ENCODE measurements at places on chromosomes 12 and 14.

DNA sequence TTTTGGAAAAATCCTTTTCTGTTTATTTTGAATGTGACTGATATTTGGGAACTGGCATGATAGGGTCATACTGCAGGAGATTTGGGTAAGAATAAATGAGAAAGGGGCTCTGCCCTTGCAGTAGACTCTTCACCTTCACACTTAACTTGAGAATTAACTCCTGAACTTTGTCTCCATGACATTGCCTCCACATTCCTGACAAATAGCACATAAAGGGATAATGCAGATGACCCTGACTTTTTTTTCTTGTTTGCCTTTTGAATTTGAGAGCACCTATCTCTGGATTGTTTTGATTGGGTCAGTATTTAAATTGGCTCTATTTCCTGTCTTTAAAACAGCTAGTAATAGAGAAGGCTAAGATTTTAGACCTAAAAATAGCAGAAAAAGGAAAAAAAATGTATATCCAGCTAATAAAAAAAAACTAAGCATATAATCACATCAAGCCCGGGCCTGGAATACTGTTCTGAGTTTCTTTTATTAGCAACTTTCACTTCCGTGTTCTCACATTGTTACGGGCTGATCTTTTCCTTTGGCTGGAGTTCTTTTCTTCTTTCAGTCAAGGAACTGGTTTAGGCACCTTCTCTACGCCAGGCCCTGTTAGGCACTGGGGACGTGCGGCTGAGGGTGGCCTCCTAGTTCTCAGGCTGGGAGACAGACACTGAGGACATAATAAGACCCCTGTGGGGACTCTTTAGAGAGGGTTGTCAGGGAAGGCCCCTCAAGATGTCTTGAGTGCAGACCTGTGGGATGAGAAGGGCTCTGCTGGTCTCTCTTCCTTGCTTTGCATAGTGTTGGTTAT, 53.1 kb upstream of the GNPNAT1 start:
- no peak for DNase-seq

GRCh38 chr14:68247274-68247673, 427.7 kb downstream of the RAD51B start:
- DNase-seq = no peak

GRCh38 chr14:38290601-38291188, 34.8 kb upstream of the CLEC14A start:
- DNase-seq = no peak

DNA sequence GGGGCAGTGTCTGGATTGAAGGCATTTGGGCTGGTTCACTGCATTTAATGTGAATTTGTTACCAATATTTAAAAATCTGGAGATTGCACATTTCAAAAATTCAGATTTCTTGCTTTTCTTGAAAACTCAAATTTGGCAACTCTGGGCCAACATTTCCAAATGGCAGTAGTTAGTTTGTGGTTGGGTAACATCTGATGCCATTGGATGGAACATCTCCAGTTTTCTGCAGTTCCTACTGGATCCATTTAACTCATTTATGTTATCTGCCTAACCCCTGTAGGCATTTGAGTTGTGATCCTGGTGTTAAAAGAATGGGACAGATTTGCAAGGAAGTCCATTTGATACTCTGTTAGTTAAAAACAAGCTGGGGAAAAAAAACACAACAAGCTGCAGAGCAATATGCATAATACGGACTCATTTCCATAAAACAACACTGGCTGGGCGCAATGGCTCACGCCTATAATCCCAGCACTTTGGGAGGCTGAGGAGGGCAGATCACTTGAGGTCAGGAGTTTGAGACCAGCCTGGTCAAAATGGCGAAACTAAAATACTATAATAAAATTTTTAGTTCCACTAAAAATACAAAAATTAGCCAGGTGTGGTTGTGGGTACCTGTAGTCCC, 7.9 kb downstream of the EIF2B2 start:
- no peak for DNase-seq

DNA sequence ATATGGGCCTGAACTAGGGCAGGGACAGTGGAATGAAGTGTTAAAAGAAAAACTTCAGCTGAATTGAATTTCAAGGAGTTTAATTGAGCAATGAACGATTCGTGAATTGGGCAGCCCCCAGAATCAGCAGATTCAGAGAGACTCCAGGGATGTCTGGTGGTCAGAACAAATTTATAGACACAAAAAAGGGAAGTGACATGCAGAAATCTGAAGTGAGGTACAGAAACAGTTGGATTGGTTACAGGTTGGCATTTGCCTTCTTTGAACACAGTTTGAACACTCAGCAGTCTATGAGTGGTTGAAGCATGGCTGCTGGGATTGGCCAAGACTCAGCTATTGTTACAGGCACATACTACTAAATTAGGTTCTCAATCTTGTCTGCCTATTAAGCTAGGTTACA, 9.7 kb upstream of the TBPL2 start:
- DNase-seq = no peak

DNA sequence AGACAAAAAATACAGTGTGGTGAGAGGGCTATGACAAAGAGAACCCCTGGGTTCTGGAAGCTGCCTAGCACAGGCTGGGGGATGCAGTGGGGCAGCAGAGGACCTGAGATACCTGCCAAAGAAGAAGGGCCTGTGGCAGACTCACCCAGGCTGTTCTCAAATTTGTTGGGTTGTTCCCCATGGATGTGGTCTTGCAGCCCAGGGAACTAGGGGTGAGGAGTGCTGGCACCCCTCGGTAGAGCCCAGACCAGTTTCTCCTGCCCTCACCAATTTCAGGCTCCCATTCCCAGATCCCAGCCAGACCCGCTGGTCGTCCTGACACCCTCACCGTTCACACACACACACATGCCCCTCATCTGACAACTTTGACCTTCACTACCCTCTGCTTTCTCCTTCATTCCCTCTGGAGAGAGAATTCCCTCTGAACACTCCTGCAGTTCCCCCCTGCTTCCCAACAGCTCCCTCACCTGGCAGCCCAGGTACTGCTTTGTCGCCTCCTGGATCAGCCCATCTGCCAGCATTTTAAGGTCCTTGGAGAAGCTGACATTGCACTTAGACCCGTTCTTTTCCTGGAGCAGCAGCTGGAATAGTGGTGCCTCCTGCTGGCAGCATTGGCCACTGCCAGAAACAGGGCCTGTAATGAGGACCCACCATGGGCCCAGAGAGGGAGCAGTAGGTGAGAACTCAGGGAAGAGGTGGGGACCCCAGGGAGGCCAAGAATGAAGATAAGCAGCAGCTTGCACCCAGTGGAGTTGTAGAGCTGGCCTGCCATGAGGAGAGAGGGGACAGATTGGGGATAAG, 5.9 kb upstream of the GDF11 start:
- DNase-seq = peak; percentile 94

DNA sequence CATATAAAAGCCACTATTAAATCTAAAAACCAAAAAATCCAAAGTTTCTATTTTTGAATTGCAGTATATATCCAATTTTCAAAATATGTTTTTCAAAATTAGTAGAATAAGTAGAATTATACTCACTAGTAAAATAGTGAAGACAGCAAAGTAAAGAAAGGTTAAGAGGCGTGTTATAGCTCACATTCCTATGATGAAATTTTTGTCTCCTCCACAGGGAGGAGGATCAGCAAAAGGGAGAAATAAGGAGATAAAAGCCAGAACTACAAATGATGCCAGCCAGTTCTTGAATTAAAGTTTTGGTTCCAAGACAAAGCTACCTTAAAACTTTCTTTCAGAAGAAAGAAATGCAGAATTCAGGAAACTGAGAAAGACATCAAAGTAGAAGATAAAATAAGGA, 50.0 kb downstream of the C2CD5 start:
- DNase-seq = no peak

GRCh38 chr14:76955575-76956315, 72.8 kb downstream of the IRF2BPL start:
- no peak for DNase-seq

DNA sequence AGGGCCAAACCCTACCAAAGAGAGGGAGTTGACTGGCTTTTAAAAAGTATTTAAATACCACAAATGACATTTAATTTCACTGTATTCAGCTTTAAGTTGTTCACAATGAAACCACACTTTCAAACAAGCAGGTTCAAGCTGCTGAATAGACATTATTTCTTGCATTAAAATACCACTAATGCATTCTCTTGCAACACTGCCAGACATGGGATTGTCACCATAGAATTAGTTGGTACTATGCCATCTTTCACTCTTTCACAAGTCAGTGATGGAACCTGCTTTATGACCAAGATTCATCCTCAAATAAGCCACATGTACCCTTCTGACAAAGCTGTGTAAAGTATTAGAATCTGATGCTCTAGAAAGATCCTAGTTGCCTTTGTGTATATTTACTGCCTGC, 239.4 kb downstream of the PAWR start:
- no peak for DNase-seq

- DNase-seq = no peak
Observed at GRCh38 chr12:106309671-106310505, 7.4 kb downstream of the TCP11L2 start.

DNA sequence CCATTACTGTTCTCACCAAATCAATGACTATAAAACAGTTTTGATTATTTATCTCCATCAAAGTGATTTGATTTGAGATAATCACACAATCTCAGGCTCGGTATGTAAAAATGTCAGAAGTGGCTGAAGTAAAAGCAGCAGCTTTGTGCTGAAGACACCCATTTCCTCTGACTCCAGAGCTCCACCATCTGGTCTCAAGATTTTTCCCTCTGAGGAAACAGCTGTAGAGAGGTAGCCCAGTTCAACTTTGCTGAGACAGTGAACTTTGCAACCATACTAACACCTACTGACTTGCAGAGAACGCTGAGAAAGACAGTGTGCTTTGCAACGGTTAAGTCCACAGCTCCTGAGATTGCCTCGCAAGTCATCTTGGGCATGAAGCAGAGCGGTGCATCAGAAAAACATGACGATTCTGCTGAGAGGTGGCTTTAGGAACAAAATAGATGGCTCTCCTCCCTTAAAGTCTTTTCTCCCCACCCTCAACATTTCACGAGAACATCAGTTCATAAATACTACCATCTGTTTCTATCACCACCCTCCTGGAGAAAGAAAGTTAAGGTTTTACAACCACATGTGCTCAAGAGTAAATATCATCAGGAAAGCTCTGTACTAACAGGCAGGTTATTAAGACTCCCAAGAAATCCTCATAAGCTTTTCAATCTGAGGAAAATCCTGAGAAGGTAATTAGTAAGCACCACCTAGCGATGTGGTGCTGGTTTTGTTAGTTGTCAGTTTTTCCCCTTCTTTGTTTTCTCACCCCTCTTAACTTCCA, 34.8 kb downstream of the HIGD1C start:
- DNase-seq = peak; percentile 21

- no peak for DNase-seq
Observed at GRCh38 chr12:93290391-93290790, 87.3 kb upstream of the NUDT4 start.

- no peak for DNase-seq
Observed at GRCh38 chr14:61628016-61628725, 67.1 kb upstream of the HIF1A start.

GRCh38 chr14:64755781-64756221, 51.6 kb downstream of the PLEKHG3 start:
- DNase-seq = no peak

DNA sequence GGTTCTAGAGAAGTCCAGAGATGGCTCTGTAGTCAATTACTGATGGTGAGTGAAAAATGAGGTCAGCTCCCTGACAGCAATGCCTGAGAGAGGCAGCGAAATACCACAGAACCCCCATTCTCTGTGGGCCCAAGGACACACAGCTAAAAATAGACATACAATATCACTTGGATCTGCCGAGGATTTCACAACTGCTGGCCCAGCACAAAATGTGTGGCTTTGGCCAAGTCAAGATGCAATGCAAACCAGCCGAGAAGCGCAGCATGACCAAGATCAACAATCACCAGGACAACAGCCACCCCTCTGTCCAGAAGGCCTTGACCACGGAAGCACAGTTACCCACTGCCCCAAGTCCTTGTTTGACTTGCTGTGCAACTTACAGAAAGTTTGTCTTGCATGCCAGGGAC, 52.2 kb downstream of the CKAP4 start:
- DNase-seq = no peak

GRCh38 chr14:76957224-76957891, 71.2 kb downstream of the IRF2BPL start:
- no peak for DNase-seq

- no peak for DNase-seq
Observed at GRCh38 chr12:29578731-29579130, 81.2 kb upstream of the OVCH1 start.

- DNase-seq = no peak
Observed at GRCh38 chr12:97181571-97182265, 274.7 kb downstream of the NEDD1 start.

DNA sequence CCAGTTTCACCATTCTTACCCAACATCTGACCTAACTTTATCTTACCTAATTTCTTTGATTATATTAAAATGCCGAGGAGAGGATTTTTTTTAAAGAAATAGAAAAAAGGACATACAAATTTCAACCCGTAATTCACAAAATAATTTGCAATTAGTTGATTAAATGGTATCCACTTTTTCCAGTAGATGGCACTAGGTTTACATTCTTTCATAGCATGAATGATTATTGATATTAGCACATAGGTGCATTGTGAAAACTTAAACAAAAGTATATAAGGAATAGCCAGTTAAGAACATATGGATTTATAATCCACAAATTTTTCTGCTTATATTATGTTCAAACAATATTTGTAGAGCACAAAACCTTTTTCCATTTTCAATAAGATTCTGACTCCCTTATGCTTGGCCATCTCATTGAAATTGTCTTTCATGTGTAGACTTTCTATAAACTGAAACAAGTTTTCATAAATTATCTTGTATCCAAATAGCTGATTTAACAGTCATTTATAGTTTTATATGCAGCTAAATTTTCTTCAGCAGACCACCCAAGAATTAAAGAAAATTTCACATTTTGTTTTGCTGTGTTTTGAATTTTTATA, 35.3 kb downstream of the MSRB3 start:
- DNase-seq = no peak

GRCh38 chr14:95290871-95291431, 28.8 kb downstream of the CLMN start:
- DNase-seq = peak; percentile 42

- DNase-seq = no peak
Observed at GRCh38 chr12:95738024-95738611, 52.4 kb downstream of the NTN4 start.

DNA sequence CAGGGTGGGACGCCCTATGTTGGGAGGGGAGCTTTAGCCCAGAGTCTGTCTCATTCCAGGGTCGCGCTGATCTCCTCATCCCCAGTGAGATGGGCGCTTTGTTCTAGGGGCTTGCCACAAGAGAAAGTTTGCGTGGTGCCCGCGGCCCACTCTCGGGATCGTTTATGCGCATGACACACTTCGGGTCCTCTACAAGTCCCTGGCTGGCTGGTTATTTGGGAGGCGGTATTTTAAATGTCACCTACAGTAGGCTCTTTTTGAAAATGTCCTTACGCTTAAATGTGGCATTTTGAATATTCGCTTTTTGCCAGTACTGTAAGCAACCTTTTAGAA, 541 bp downstream of the GOLT1B start:
- no peak for DNase-seq

- no peak for DNase-seq
Observed at GRCh38 chr12:93025145-93026103, 96.3 kb upstream of the EEA1 start.

- DNase-seq = no peak
Observed at GRCh38 chr12:50924131-50924438, 28.3 kb upstream of the HIGD1C start.

- DNase-seq = no peak
Observed at GRCh38 chr14:23533652-23534435, 17.7 kb downstream of the ZFHX2 start.

GRCh38 chr12:118377884-118378470, 1.6 kb downstream of the SUDS3 start:
- DNase-seq = peak; percentile 67

- no peak for DNase-seq
Observed at GRCh38 chr14:89977668-89978067, 21.9 kb downstream of the TDP1 start.

All from WTC11 (cell line).